Endodermal cell (in vitro differentiated cells): ENCODE measurements at places on chromosomes 12 and 14.
A peak's percentile ranks its signal among the peaks of the same experiment; 100 is the strongest.

DNA sequence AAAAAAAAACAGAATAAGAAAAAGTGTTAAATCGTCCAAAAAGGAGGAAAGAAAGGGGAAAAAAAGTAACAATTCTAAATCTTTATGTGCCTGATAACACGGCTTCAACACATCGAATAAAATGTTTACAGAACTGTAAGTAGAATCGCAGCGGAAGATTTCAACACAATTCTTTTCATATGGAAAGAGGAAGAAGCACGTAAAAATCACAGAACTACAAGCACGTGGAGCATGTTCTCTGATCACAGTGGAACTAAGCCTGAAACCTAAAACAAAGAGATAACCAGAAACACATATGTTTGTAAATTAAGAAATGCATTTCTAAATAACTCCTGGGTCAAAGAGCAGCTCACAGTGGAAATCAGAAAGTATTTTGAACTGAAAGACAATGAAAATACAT lies 8.7 kb downstream of the CLEC7A start:
- DNase-seq, result no peak

GRCh38 chr12:64669270-64669842 lies 59.1 kb downstream of the RASSF3 start:
- DNase-seq, result peak; percentile 78

DNA sequence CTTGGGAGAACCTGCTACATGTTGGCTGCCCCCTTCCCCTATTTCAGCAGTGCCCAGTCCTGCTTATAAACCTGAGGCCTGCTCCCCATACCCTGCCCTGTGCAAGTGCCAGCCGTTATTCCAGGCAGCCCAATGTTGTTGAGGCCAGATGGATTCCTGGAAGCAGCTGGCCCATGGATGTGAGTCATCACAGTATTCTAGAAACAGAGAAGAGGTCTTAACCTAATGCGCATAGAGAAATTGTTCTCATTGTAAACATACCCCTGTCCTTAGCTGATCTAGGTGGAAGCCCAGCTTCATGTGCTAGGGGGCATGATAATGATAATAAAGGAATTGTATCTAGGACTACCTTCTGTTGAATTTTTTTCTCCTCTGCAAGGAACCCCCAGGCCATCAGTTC lies 69.7 kb downstream of the TSPAN11 start:
- no peak for DNase-seq

DNA sequence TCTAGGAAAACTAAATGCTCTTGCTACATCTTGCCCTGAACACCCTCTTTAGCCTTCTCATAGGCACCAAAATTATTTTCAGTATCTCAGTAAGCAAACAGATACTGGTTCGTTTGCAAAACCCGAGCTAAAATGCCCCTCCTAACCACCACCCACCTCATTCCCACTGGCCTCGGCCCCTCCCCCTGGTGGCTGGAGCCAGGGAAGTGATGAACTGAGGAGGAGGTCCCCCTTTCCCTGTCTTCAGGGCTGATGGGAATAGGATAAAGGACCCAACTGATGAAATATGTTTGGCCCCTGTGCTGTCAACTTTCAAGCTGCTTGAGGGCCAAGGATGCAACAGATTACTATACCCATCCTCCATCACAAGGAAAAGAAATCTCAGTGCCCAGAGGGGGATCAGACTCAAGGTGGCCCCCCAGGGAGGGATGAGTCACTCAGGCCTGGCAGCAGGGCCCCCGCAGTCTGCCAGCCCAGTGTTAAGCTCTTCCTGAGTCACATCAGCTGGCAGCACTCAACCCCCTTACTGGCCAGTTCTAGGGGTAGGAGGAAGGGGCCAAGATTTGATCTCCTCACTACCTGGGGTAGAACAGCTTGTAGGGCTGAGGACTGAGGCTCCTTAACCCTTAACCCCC lies 1.7 kb downstream of the ANKRD52 start:
- peak; percentile 81 for DNase-seq

DNA sequence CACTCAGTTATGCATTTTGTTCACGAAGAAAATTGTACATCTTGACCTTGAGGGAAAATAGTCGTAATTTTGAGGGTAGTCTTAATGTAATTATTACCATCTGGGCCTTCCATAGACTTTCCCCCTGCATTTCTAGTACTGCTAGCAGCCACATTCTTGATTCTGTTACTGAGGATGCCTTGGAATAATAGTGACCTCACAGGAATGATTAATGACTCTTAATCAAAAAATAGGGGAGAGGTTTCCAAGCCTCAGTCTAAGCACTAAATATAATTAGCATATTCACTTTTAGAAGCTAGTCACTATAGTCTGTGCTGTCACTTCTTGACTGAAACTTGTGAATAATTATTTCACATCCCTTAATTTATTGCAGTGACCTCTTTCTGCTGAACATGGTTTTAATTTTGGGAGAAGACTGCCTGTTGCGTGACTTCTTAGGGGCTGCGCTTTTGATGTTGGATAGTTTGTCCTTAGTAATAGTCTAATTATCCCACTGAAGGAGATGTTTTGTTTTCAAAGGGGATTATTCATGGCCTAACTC lies 400.5 kb downstream of the ADAMTS20 start:
- DNase-seq, result no peak

- no peak for DNase-seq
Measured at GRCh38 chr14:57883061-57883460, 17.2 kb upstream of the SLC35F4 start.

DNA sequence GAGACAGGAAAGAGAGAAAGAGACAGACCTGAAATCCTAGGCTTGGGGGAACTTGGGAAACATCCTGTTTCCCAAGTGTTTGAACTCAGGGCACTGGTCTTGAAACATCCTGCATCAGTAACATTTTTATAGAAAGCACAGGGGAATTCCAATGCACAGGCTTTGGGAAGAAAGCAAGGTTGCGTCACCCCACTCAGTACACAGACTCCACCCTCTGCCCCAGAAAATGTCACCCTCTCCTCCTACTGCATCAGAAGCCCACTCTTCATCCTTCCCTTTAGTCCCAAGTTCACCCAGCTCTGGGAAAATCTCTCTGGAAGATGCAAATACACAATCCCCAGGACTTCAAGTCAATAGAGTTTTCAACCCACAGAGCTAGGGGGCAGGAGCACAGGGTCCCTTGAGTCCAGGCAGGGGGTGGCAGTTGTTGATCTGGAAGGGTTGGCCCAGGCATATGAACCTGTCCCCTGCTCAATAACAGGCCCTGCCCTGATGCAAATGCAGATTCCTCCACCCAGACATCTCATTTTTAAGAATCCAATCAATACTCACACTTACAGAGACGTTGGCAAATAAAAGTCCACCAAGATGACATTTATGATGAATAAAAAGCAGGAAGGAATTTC lies 1.7 kb downstream of the RDH16 start:
- DNase-seq, result no peak

- DNase-seq, result no peak
Measured at GRCh38 chr12:3228552-3228951, 151.4 kb downstream of the TSPAN9 start.

- peak; percentile 93 for DNase-seq
Measured at GRCh38 chr14:91418387-91419043, 895 bp upstream of the CCDC88C start.

GRCh38 chr14:81946375-81946774 lies 412.7 kb upstream of the SEL1L start:
- DNase-seq, result no peak

DNA sequence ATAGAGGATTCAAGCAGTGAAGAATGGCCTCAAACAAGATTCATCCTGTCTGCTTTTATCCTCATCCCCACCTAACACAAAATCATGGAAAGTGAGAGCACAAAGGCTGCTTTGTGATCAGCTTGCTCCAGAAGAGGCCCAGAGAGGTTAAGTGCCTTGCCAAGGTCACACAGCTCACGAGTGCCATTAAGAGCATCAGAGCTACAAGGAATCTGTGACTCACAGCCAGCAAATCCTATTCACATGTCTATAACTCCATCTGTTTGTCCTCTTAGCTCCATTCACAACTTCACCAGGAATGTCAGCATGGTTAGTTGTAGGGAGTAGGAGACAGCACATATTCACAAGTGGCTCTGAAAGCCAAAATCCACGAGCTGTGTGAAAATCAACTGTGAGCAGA lies 79.8 kb downstream of the TTC9 start:
- no peak for DNase-seq

GRCh38 chr12:66516133-66516532 lies 162.7 kb downstream of the GRIP1 start:
- no peak for DNase-seq

GRCh38 chr12:12622418-12622817 lies 10.7 kb downstream of the CREBL2 start:
- no peak for DNase-seq

- no peak for DNase-seq
Measured at GRCh38 chr14:40936861-40937260, 669.8 kb upstream of the LRFN5 start.

- DNase-seq, result no peak
Measured at GRCh38 chr14:101368629-101369028, 192.7 kb upstream of the DIO3 start.

DNA sequence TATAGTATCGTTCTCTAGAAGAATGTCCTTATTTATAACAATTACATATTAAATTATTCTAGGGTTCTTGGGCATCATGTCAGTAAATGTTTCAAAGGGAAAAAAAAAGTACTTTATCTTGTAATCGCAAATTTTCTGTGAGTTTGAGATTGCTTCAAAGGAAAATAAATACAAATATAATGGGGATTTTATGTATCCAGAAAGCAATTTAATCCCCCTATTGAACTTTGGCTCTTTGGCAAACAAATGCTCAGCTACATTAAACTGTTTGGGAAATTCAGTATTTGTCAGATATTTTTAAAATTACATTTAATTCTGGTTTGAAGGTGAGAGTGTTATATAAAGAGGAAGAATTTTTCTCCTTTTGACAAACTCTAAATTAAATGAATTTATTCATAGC lies 8.0 kb downstream of the ACSS3 start:
- DNase-seq, result no peak

GRCh38 chr14:59342516-59343484 lies 122.4 kb downstream of the GPR135 start:
- peak; percentile 53 for DNase-seq

DNA sequence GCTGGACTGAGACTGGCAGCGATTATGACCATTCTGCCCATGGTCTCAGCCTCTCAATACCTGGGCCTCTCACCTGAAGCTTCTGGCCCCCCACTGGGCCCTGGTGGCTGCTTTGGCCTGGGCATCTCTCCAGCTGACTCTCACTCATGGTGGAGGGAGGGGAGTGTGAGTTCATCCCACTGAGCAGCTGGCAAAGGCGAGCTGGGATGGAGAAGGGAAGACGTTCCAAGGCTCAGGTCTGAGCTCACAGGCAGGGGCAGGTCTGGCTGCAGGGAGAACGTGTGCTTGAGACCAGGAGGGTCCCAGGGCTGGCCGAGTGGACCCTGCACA lies 103.5 kb downstream of the TMEM121 start:
- no peak for DNase-seq

- no peak for DNase-seq
Measured at GRCh38 chr12:117805865-117806264, 162.9 kb downstream of the KSR2 start.

GRCh38 chr12:26131936-26132335 lies 7.1 kb upstream of the BHLHE41 start:
- no peak for DNase-seq

DNA sequence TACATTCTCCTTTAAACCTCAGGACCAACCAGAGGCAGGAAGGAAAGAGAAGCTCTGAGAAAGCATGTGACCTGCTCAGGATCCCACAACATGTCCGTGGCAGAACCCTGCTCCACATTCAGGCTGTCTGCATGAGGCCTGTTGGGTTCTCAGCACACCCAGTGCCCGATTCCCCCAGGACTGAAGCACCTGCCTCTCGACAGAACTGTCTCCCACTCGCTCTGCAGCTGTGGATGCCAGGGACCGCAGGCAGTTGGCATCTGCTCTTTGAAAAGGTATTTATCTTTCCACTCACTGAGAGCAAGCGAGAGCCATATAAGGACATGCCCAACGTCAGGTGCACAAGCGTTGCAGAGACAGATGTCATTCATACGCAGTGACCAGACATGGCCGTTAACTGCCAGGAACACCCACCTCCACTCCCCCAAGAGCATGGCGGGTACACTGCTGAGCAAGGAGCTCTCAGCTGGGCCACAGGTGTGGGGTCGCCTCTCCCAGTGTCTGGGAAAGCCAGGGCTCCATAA lies 18.9 kb downstream of the PITPNM2 start:
- peak; percentile 62 for DNase-seq
